CD4-positive, alpha-beta T cell treated with Interferon alpha-2 for 1 hour (primary cell): ENCODE measurements at places on chromosomes 13 and 19.
A peak's percentile ranks its signal among the peaks of the same experiment; 100 is the strongest.

- DNase-seq: no peak
Measured at GRCh38 chr19:16890461-16891184, 1.8 kb downstream of the F2RL3 start.

DNA sequence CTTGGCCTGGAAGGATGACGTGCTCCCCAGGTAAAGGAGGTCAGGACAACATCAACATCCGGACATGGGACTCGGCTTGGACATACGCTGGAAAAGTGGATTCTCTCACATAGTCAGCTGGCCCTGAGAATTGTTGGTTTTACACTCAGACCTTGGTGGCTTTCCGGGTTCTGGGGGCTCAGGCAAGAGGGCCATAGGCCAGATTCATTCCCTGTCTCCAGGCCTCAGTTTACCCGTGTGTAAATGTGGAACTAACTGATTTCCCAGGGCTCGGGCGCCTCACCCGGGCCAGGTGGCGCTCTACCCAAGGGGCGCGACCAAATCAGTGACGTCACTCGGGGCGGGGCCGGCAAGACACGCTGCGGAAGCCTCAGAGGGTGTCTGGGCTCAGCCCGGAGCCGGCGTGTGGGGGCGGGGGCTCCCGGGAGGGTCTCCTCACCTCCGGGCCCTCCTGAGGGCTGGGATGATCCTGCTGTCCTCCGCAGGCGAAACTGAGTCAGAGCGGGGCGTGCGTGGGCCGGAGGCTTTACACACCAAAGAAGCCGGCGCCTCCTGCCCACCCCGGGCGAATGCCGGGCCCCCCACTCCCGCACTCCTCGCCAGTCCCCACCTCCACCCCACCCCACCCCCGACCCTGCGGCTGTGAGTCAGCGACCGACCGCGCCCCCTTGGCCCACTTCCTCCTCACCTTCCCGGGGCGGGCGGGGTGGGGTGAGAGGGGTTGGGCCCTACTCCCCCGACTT, 862 bp upstream of the VASP start:
- DNase-seq: peak; percentile 96

DNA sequence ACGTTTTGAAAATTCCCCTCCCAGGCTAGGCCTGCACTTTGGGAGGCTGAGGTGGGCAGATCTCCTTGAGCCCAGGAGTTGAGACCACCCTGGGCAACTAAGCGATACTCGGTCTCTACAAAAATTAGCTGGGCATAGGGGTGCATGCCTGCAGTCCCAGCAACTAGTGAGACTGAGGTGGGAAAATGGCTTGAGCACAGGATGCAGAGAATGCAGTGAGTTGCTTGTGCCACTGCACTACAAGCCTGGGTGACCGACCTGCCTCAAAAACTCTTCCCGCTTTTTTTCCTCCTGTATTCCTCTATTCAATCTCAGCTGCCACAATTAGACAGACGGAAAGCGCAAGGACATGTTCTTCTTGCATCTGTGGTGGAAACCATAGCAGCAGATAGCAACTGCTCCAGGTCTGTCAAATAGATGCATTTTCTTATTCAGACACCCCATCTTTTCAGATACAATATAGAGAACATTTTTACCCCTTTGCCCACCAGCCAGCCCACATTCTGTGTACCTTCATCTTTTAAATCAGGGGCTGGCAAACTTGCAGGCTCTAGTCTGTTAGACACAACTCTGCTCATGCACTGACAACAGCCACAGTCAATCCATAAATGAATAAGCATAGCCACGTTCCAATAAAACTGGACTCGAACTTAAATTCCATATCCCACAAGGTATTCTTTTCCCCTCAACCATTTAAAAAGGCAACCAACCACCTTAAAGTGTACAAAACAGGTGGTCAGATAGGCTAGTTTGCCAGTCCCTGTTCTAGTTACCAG, 4.8 kb downstream of the TPT1 start:
- no peak for DNase-seq

GRCh38 chr13:105665284-105665683, 870.2 kb downstream of the EFNB2 start:
- DNase-seq: no peak

DNA sequence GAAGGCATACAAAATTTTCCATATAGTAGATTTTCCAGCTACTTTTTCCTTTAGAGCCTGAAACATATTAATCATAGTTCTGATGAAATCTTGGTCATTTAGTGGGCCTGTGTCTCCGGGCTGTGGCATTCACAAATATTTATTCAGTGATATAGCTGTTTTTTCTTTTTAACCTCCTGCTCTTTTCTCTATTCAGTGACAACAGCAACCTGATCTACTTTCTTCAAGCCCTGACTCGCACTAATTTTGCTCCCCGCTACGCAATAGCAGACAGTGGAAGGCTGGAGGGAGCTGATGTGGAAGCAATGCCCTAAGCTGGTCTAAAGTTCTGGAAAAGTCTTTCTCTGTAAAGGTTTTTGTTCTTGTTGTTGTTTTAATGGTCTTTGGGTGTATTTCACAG, 289.7 kb downstream of the SLITRK6 start:
- DNase-seq: no peak

DNA sequence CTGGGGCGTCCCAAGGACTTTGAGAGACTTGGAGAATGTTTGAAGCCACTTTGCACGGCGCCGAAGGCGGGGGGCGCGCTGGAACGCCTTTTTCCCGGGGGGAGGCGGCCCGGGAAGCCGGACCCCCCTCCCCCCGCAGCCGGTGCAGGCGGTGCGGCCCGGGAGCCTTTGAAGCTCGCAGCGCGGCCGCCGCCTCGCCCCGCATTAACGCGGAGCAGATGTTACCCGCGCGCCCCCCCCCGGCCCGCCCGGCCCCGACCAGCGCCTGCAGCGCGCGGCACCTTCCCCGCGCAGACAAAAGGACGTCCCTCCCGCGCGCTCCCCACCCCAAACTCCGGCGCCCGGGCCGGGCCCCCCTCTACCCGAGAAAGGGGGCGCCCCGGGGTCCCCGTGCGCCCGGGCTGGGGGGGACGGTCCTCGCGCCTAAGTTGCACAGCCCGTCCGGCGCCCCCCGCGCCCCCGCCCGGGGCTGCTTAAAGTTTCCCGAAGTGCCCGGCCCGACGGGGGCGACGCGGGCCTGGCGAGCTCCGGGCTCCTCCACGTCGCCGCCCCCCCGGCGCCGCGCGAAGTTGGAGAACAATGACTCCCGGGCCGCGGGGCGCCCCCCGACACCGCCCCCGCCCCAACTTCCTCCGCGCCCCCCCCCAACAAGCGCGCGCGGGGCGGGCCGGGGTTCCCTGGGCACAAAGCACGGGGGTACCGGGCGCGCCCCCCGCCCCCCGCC, 685 bp downstream of the TCF3 start:
- DNase-seq: no peak

- DNase-seq: peak; percentile 74
Measured at GRCh38 chr19:10105509-10106099, 558 bp upstream of the PPAN start.

- DNase-seq: peak; percentile 80
Measured at GRCh38 chr13:51832471-51833152, 12.4 kb downstream of the TMEM272 start.

- DNase-seq: peak; percentile 72
Measured at GRCh38 chr13:20924758-20925394, 22.3 kb upstream of the XPO4 start.

DNA sequence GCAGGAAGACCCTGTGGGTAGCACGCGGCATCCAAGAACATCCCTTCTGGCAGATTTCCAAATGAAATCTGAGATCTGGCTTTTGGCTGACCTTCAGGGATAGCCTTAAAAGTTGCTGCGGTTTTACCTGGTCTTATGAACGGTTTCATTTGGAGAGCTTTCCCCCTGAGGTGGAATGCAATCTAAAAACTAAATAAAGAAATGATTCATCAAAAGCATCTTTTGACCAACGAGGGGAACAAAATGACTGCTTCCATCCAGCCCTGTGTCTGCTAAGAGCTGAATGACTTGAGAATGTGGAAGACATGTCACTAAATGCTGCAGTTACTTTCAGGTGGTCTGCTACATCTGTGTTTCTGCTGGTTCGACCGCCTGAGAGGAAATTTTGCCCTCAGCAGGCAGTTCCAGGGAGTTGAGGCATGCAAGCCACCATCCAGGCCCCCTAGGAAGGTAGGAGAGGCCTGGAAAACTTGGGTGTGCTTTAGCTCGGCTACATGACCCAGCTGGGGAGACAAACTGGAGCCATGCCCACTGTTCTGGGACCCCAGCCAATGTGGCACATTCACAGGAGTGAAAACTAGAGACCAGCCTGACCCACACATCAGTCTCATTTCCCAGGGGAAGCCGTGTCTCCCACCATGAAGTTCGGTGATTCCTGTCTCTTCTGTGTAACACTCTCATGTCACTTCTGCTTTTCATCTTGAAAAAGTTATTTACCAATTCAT, 175.1 kb upstream of the KL start:
- DNase-seq: no peak

- DNase-seq: peak; percentile 2
Measured at GRCh38 chr19:46025835-46026234, 3.0 kb upstream of the PGLYRP1 start.

DNA sequence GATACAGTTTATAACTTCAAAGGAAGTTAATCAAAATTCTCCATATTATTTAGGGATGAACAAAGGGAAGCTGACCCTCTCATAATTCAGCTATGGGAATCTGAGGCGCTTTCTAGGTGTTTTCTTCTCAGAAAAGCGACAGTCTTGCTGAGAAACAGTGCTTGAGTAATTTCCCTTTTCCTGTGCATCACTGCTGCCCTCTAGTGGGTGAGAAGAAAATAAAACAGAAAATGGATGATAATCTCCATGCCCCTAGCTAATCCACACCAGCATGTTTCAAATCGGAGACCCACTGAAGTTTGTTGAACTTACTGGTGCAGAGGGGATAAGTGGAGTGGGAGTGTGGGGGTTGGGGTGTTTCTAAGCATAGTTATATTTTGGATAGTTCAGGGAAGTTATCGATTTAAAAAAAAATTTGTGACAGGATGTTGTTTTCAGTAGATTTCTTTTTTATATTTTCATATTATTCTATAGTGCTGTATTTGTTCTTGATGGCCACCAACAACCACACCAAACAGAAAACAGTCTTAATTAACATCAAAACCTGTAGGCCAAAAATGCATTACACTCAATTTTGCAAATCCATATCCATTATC, 21.4 kb downstream of the LCP1 start:
- peak; percentile 89 for DNase-seq

GRCh38 chr13:34066344-34066743, 248.4 kb downstream of the RFC3 start:
- no peak for DNase-seq

- DNase-seq: no peak
Measured at GRCh38 chr13:113033054-113033850, 64.2 kb downstream of the MCF2L start.

DNA sequence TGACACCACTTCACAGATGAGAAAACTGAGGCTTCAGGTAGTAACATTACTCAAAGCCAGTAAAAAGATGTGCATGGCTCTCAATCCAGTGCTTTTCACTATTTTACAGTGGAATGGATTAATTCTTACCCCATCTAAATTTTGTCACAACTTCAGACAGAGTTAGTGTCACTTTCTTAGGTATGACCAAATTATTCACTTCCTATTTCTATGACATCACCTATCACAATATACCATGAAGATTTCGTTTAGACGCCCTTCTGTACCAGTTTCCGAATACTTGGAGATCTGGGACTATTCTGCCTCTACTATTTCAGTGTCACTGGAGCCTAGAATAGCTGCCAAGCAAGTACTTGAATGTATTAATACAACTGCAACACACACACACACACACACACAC, 437.5 kb downstream of the KLF12 start:
- no peak for DNase-seq
